Spinal cord (tissue), 10 donors: ENCODE measurements at places on chromosomes 16 and 17.

DNA sequence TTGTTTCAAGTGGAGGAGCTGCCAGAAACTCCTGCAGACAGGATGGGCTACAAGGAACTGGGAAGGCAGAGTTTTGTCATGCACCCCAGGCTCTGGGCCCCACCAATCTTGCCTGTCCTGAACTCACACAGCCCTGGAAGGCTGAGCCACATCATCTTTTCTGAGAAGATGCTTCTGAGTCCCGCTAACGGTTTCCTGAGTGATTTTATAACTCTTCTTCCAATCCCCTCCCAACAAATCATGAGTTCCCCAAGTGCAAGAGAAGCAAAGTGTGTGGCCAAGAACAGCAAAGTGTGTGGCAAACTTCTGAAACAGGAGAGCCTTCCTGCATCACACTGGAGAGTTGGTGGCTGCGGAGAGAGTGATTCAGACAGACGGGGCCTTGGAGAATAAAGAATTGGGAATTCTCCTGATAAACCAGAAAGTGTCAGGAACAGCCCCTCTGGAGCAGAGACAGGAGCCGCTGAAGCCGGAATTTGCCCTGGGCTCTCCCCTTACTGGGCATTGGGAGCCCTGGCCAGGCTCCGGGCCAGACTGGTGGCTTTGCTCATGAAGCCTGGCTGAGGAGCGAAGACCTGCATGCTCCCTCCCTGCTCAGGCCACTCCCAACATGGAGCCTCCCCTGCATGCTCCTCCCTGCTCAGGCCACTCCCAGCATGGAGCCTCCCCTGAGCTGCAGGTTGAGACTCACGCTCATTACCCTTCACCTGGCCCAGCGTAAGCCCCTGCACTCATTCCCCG, 47.2 kb downstream of the PITPNM3 start:
- no peak overlapping the region for H3K4me3 ChIP-seq
- H3K27ac ChIP-seq = no peak overlapping the region
- DNase-seq = no peak
- H3K27me3 ChIP-seq = no peaks in the 10 kb centered on the region
- peaks cover 5% of the 10 kb centered on the region for H3K36me3 ChIP-seq

DNA sequence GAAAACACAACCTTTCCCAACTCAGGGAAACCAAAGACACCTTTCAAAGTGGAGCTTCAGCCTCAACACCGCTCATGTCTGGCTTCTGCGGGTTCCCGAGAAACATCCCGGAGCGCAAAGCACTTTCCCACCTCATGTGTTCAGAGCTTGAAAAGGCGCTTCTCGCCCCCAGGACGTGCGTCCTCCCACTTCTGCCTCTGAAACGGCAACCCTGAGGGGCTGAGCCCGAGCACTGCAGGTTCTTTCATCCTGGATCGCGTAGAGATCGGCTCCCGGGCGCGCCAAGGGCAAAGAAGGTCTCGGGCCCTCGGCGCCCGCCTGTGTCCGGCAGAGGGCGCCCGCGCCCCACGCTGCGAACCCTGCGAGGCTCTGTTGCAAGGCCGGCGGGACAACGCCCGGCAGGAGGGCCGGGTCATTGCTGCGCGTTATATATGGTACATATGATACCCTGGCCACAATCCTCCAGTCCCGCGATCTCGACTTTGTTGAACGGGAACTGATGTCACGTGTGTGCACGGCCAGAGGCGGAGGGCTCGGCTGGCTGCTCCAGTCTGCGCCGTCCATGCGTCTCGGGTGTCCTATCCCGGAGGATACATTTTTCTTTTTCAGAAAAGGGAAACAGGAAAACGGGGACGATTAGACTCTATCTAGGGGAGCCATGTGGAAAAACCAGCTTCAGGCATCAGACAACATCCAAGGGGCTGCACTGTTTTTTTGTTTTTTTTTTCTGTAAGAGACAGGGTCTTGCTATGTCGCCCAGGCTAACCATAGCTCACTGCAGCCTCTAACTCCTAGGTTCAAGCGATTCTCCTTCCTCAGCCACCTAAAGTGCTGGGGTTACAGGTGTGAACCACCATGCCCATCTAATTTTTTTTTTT, 19.1 kb downstream of the COQ7 start:
- DNase-seq = peak; percentile 69
- no peaks in the 10 kb centered on the region for H3K27me3 ChIP-seq
- peaks cover 13% of the 10 kb centered on the region for H3K4me1 ChIP-seq
- no peak overlapping the region for H3K27ac ChIP-seq
- no peaks in the 10 kb centered on the region for H3K36me3 ChIP-seq

DNA sequence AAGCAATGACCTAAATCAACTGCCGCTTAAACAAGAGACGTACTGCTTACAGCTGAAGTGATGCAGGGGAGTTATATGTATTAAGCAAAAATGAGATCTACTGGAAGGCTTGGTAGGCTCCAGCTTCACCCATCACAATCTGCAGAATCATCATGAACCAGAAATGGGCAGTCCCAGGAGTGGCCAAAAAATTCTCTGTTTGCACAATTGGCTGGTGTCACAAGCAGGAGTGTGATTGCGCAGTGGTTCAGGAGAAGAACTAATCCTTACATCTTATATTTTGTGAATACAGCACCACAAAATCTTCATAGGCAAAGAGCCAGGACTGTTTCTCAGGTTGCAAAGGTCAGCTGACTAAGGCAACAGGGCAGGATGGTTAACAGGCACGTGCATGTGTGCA, 75.9 kb downstream of the CES1 start:
- peaks cover 7% of the 10 kb centered on the region for H3K4me1 ChIP-seq
- H3K4me3 ChIP-seq = no peak overlapping the region
- DNase-seq = no peak

- H3K4me3 ChIP-seq = no peak overlapping the region
- no peak for DNase-seq
- H3K27ac ChIP-seq = no peak overlapping the region
Observed at GRCh38 chr16:82265809-82266208, 95.8 kb upstream of the MPHOSPH6 start.

DNA sequence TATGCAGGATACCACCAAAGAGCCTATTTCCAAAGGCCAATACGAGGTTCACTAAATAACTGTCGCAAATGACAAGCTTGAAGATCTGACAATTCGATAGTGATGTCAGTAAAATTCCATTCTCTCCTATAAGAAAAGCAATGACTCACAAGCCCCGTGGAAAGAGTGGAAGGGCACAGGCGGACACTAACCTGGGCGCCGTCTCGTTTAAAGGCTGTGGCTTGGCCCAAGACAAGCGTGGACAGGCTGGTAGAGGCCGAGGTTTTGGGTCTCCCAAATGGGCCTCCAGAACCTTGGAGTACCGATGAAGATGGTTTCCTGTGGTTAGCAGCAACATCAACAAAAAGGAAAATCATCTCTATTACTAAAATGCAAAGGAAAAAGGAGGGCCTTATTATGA, 16.5 kb upstream of the SLC38A8 start:
- no peaks in the 10 kb centered on the region for H3K27me3 ChIP-seq
- no peak overlapping the region for H3K4me3 ChIP-seq
- no peak overlapping the region for H3K27ac ChIP-seq
- peaks cover 80% of the 10 kb centered on the region for H3K36me3 ChIP-seq
- peaks cover 27% of the 10 kb centered on the region for H3K4me1 ChIP-seq

- H3K27me3 ChIP-seq = no peaks in the 10 kb centered on the region
- H3K27ac ChIP-seq = peak overlapping the region; percentile 73
- no peaks in the 10 kb centered on the region for H3K36me3 ChIP-seq
- no peak for DNase-seq
- peaks cover 60% of the 10 kb centered on the region for H3K4me1 ChIP-seq
- no peak overlapping the region for H3K4me3 ChIP-seq
Observed at GRCh38 chr17:72463287-72464102, 342.7 kb downstream of the SOX9 start.

DNA sequence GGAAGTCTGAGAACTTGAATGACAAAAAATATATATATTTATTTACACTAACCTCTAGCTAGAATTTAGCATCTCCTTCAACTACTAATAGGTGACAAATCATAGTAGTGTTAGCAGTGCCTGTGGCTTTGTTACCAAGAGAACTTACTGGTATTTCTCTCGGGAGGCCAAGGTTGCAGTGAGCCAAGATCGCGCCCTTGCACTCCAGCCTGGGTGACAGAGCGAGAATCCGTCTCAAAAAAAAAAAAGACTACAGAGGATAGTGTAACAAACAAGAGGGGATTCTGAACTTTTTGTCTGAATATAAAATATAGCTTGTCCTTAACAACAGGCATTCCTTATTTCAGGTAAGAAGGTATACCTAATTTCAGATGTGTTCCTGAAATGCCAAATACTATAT, 1.3 kb upstream of the SUZ12 start:
- peaks cover 9% of the 10 kb centered on the region for H3K4me1 ChIP-seq
- no peak overlapping the region for H3K4me3 ChIP-seq
- H3K36me3 ChIP-seq = peaks cover under 1% of the 10 kb centered on the region
- DNase-seq = no peak

DNA sequence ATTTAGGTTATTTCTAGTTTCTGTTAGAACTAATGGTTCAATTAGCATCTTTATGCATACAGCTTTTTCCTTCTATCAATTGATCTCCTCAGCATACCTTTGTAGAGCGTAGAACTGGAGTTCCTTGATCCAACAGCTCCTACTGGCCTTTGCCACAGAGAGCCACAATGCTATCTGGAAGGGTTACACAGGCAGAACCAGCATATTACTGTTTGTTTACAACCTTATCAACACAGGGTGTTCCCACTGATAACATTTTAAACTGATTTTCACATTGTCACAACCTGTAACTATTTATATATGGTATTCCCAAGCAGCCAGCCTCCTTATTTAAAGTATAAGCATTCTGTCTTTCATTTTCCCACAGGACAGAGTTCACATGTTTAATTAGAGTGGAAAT, 382.2 kb downstream of the MAF start:
- H3K27me3 ChIP-seq = no peaks in the 10 kb centered on the region
- DNase-seq = no peak
- no peaks in the 10 kb centered on the region for H3K4me1 ChIP-seq
- no peak overlapping the region for H3K4me3 ChIP-seq
- H3K36me3 ChIP-seq = no peaks in the 10 kb centered on the region

GRCh38 chr16:84834403-84834772, 14.6 kb downstream of the CRISPLD2 start:
- no peak for DNase-seq
- H3K27ac ChIP-seq = no peak overlapping the region
- H3K4me3 ChIP-seq = no peak overlapping the region
- H3K36me3 ChIP-seq = peaks cover 4% of the 10 kb centered on the region

GRCh38 chr16:3573146-3573815, 3.9 kb downstream of the NLRC3 start:
- no peaks in the 10 kb centered on the region for H3K27me3 ChIP-seq
- DNase-seq = no peak
- H3K27ac ChIP-seq = no peak overlapping the region
- H3K36me3 ChIP-seq = peaks cover 11% of the 10 kb centered on the region
- H3K4me1 ChIP-seq = peaks cover under 1% of the 10 kb centered on the region

DNA sequence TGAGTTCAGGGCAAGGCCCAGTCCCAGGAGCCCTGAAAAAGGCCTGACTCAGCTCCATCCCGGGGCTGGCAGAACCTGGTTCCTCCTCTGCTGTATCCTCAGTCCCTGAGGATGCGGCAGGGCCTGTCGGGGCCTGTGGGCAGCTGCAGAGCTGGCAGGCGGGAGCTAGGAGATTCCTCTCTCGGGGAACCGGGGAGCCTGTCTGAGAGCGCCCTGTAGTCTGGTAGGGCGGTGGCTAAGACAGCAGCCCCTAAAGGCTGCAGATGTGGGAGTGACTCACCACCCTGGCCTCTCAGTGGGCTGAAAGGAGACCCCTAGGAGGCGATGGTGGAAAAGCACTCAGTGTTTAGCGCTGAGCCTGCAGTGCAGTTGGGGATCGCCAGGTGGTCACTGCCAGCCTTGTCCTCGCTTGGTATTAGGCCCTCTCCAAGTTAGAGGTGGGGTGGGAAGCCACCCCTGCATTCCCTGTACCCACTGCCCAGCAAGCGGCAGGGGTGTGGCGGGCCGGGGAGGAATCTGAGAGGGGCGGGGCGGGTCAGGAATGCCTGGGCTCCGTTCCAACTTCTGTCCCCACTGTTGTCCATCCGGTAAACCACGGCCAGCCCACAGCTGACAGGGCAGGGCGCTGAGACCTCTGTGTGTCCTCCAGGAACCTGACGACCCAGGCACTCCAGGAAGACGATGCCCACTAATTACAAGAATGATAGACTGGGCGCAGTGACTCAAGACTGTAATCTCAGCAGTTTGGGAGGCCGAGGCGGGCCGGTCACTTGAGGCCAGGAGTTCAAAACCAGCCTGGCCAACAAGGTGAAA, 29.5 kb upstream of the CDH1 start:
- no peaks in the 10 kb centered on the region for H3K27me3 ChIP-seq
- no peak overlapping the region for H3K4me3 ChIP-seq
- peaks cover 7% of the 10 kb centered on the region for H3K36me3 ChIP-seq
- H3K27ac ChIP-seq = peak overlapping the region; percentile 75

GRCh38 chr16:87584271-87584670, 18.0 kb upstream of the JPH3 start:
- H3K36me3 ChIP-seq = no peaks in the 10 kb centered on the region
- H3K27me3 ChIP-seq = no peaks in the 10 kb centered on the region
- peaks cover 31% of the 10 kb centered on the region for H3K4me1 ChIP-seq
- no peak overlapping the region for H3K27ac ChIP-seq
- H3K4me3 ChIP-seq = no peak overlapping the region

- H3K27ac ChIP-seq = peak overlapping the region; percentile 93
- H3K4me3 ChIP-seq = peak overlapping the region; percentile 75
- H3K36me3 ChIP-seq = peaks cover 9% of the 10 kb centered on the region
- H3K4me1 ChIP-seq = peaks cover 18% of the 10 kb centered on the region
Observed at GRCh38 chr16:67562918-67563707, 787 bp downstream of the CTCF start.
